T-helper 2 cell treated with Interferon-gamma antibody and Interleukin-4, amounts not matched to agents 5 μg/mL and 100 μg/mL, for 36 hours (primary cell): ENCODE measurements at places on chromosomes 1 and 21.

- no peak for DNase-seq
Observed at GRCh38 chr21:16535102-16535422, 805.3 kb downstream of the USP25 start.

DNA sequence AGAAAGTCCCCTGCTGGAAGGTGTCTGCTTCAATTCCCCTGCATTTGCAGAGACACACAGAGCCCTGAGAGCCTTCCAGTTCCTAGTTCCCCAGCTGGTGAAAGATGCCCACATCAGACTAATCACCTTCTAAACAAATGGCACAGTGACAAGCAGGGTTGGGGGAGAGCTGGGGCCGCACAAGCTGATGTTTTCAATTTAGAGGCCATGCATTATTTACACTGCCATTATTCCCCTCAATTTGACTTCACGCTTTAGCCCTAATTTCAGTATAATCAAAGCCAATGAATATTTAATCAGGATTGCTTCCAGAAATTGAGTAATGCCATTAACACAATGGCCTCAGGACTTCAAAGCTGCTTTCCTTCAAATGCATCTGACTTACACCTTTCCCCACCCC is 81.5 kb downstream of the BEND5 start:
- no peak for DNase-seq

DNA sequence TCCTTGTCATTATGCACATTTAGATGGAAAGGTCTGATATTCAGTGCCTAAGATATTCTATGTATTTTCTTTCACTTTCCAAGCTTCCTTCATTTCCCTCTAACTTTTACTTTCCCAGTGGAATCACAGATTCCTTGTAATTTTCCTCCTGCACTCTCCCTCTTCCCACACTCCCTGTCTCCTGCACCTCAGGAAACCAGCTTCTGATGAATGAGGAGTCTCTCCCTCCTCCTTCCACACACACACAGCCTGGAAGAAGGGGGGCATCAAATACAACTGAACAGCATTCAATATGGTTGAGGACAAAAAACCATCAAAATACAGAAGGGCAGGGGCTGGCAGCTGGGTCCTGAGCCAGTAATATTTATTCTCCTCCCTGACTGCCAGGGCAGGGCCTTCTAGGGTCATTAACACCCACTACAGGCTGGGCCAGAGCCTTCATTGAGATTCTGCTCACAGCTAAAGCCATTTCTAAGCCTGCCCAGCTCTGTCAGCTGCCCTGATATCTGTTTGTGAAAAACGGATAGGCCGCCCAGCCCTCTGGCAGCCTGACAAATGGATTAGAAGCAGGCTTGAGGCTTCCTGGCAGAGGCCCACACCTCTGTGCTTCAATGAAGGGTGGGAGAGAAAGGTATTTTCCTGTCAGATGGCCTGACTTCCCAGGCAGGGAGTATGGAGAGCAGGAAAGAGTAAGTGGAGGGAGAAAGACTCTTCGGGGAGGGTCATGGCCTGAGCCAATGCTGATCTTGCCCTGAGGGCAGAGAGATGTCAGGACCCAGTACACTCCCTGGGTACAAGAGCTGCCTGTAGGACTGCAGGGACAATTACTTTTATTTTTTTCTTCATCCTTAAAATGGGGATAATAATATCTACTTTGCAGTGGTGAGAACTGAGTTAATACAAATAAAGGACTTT is 138.9 kb upstream of the SPATA6 start:
- DNase-seq: no peak

- DNase-seq: no peak
Observed at GRCh38 chr1:165763442-165763841, 5.2 kb downstream of the TMCO1 start.

- DNase-seq: no peak
Observed at GRCh38 chr1:154846565-154847442, 23.3 kb downstream of the KCNN3 start.

- no peak for DNase-seq
Observed at GRCh38 chr1:191636345-191636744, 521.9 kb upstream of the RGS18 start.

GRCh38 chr1:212749821-212750535 is 41.6 kb downstream of the NSL1 start:
- DNase-seq: no peak

DNA sequence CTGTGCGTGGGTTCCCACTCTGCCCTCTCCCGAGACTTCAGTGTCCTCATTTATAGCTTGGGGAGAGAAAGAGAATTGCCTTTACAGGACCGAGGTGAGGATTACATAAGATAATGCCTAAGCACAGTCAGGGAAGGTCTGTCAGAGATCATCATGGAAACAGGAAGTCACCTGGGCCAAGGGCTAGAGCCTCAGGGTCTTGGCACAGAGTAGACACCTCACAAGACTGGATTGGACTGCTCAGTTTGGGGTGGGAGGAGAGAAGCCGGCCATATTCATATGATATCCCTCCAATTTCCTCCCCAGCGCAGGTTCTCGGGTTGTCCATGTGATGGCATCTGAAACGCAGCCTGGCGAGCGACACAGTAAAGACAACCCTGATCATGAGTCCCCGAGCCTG is 3.8 kb downstream of the CNR2 start:
- no peak for DNase-seq

DNA sequence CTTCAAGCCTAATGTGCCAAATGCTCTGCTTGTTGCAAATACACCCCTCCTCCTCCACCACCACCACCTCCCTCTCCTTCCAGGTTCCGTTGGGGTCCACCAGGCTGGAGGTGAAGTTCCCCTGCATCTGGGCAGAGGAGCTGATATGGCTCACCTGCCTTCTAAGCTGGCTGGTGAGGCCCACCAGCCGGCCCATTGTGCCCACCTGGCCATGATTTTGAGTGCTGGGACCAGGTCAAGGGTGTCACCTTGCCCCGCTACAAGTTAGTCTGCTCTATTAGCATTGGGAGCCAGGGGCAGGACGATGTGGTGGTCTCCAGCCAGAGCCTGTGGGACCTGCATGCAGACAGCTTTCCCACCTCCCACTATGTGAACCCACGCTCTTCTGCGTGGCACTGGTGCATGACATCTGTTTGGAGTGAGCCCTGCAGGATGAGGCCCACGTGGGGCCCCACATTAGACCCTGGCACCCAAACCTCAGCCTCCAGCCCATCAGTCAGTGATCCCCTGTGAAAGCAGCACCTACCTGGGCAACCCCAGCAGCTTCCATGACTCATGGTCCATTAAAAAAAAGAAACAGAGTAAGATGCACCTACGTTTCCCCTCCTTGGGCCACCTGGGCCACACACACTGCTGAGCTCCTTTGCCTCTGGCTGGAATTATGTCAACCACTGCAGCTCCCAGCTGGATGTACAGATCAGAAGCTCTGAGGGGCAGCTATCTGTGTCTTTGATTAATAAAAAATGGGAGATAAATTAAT is 15.6 kb upstream of the CDCP2 start:
- no peak for DNase-seq

DNA sequence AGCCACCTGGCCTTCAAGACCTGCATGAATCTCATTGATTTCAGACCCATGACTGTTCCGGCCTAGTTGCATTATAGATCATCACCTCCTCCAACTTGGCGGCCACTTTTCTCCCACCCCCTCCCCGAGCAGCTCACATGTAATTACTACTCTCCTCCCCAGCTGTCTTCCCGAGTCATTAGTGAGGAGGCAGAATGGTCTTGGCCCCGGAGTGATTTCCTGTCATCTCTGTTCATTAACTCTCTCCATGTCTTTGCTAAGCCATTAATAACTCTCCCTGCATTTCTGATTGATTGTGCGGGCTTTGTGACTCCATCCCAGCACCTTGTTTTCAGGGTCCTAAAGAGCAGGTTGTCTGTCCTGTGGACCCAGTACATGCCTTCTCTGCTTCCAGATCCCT is 75.6 kb upstream of the CNTN2 start:
- no peak for DNase-seq

GRCh38 chr1:245702346-245702745 is 547.6 kb downstream of the KIF26B start:
- no peak for DNase-seq

DNA sequence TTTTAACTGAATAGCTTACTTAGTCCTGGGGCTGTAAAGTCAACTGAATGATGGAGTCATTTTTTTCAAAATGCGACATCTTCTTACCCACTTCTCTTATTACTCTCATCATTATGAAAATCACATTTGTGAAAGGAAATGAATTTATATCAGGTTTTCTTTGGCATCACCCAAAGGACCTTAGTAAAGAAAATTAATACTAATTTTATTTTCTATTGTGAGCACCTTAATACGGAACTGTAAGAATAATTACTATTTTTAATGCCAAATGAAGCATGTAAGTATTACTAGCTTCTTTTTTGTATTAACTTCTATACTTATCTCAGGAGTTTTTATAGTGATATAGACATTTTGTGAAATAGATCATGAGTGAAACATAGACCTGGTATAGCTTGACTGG is 30.9 kb downstream of the PTPRC start:
- DNase-seq: no peak

GRCh38 chr1:157086299-157086698 is 13.3 kb downstream of the ETV3L start:
- no peak for DNase-seq
